ENCODE measurements at places on chromosomes 3 and 15.

DNA sequence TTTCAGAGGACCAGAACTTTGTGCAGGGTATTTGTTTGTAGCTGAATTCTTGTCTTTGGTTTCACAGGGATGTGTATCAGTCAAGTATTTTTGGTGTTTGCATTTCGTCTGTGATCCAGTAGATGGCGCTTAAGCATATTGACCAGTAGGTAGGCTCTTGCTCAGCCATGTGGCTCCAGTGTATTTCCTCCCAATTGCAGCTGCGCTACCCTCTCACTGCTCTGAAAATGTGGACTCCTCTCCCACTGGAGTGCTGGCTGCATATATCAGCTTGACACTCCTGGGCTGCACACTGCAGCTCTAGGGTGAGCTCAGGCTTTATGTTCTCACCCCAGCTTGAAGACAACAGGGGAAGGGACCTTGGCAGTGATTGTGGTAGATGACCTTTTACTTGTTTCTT lies 1264.3 kb upstream of the ALCAM start:
- DNase-seq, result no peak

- DNase-seq, result no peak
These were observed 1.5 kb upstream of the SLC24A5 start for GRCh38 chr15:48119277-48119676.

- DNase-seq, result no peak
These were observed 17.8 kb upstream of the ZNF774 start for GRCh38 chr15:90334304-90334731.

DNA sequence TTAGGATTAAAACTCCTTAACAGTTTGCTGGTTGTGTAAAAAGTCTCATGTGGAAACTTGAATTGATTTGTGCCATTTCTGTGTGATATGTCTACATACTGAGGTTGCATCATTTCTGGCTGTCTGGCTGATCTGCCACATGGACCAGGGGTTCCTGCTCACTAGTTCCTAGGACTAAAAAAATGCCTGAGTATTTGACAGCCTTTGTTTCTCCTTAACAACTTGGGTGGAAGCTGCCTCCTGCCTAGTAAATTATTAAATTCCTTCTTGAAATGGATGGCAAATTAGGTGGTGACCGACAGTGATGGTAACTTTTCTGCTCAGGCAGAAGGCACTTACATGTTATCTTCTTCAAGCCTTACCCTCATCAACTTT lies 226.9 kb upstream of the MRPL3 start:
- DNase-seq, result no peak

DNA sequence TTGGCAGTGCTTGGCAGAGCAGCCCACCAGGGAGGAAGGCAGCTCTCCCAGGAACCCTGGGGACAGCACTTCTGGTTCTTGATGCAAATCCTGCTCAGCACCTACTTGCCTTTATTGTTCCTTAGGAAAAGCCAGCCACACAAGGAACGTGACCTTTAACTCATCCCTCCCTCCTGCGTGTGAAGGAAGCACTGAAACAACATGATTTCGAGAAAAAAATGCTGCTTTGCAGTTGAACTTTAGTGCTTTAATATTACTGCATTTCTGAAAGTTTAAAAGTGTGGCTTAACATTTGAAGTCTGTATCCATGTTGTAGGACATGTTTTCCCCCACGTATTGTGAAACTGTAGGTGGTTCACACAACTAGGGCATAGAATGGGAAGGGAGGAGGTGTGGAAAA lies 50.4 kb upstream of the CTNNB1 start:
- DNase-seq, result no peak

DNA sequence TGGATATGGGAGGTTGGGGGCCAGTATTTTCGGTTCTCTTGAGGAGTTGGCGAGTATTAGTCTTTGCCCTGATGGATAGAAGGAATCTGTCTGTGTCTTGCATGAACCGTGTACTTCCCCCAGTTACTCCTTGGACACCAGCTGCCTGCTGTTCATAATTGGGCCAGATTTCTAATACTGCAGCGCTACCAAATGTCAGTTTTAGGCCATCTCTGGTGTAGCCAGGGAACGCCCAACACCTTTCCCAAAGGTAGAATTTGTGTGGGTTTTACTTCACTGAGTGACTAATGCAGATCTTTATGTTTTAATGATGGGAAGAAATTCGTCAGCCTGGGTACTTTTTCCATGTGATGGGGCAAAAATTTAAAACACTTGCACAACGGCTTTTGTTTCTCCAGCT lies 18.4 kb downstream of the FLNB start:
- DNase-seq, result no peak

DNA sequence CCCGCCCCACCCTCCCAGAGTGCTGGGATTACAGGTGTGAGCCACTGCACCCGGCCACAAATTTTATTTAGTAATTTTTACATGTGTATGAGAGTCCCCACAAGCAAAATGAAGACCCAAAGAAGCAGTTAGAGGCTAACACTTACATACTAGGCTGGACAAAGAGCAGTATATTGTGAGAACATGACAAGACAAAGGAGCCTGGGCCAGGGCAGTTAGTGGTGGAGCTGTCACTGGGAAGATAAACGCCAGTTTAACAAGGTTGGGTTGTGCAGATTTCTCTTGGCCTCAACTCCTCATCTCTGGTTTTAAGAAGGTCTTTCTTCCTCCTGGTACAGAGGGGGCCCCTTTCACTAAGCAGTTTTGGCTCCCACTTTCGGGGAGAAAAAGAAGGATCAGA lies 19.9 kb upstream of the FAM174B start:
- DNase-seq, result no peak

DNA sequence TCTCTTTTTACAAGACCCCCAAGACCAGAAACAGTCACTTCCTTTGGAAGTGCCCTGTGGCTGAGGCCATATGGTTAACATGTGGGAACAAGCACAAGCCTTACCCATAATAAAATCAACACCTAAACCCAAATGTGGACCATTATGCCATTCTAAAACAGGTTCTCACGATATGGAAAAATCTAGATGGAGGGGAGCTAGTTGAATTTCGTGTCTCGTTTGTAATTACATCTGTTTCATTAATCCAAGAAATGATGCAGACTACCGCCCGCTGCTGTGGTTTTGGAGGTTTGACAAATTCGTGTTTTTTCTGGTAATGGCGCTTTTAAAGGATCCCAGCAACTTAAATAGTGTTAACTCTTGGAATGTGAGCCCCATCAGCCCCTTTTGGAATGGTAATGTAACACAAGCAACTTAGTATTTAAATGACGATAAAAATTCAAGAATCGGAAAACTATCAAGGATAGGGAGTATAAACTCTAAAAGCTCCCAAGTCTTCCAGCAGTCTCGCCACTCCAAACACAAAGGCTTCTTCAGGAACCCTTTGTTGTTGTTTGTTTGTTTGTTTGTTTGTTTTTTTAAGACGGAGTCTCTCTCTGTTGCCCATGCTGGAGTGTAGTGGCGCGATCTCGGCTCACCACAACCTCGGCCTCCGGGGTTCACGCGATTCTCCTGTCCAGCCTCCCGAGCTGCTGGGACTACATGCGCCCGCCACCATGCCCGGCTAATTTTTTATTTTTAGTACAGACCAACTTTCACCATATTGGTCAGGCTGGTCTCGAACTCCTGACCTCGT lies 1.1 kb downstream of the CNBP start:
- no peak for DNase-seq

DNA sequence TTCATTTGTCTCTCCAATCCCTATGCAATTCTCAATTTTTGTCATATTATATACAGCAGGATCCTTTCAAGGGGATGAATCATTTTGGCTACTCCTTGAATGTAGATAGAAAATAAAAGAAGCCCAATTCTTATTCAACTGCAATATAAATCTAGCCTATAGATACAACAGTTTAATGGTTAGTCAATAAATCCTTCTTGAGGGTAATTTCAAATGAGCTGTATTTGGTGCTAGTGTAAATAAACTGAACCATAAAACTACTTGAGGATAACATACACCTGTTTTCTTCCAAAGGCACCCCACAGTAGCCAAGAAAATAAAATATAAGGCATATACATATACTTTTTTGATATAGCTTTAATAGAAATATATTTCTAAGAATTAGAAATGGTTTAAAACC lies 830.3 kb downstream of the ROBO1 start:
- DNase-seq, result no peak

DNA sequence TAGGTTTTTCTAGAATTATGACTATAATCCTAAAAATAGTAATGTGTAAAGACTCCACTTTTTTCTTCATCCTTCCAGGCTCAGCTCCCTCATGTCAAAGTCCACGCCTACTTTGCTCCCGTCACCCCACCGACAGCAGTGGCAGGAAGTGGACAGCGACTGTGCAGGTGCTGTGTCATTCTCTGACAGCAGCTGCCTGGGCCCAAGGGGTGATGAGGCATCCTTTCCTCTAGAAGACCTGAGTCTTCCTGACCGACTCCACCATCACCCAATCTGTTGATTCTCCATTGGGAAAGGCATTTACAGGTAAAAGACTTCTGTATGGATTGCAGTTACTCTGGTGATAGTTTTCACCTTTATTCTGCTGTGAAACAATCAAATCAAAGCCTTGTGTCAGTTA lies 54.8 kb downstream of the UBP1 start:
- peak; percentile 6 for DNase-seq

DNA sequence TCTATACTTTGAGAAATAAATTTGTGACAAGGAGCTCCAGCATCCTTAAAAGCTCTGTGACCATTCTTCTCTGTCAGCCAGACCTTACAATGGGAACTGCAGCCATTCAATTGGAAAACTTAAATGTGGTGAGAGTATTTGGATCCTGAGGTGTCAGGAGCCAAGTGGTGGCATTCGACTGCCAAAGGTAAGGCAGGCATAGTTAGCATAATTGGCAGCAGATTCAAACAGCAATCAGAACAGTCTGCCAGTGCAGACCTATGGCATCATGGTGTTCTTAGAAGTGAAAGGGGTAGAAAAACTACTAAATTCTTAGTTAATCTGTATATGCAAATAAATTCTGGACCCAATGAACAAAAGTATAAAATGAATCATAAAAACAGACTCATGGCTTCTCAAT lies 18.2 kb upstream of the FNDC3B start:
- no peak for DNase-seq

GRCh38 chr3:98778852-98779413 lies 15.8 kb downstream of the ST3GAL6 start:
- no peak for DNase-seq

- no peak for DNase-seq
These were observed 84.4 kb upstream of the RGMA start for GRCh38 chr15:93173369-93173768.
